ENCODE measurements at places on chromosomes 2 and 18. TPM values are rescaled to one million over a fixed set of nuclear protein-coding genes. Genes with fewer than 3 reads are reported as not detected.

The SCYGR5 gene
- polyA plus RNA-seq: not detected

The DPP10 gene
- not detected for polyA plus RNA-seq

The NEU2 gene
- not detected for polyA plus RNA-seq

DNA sequence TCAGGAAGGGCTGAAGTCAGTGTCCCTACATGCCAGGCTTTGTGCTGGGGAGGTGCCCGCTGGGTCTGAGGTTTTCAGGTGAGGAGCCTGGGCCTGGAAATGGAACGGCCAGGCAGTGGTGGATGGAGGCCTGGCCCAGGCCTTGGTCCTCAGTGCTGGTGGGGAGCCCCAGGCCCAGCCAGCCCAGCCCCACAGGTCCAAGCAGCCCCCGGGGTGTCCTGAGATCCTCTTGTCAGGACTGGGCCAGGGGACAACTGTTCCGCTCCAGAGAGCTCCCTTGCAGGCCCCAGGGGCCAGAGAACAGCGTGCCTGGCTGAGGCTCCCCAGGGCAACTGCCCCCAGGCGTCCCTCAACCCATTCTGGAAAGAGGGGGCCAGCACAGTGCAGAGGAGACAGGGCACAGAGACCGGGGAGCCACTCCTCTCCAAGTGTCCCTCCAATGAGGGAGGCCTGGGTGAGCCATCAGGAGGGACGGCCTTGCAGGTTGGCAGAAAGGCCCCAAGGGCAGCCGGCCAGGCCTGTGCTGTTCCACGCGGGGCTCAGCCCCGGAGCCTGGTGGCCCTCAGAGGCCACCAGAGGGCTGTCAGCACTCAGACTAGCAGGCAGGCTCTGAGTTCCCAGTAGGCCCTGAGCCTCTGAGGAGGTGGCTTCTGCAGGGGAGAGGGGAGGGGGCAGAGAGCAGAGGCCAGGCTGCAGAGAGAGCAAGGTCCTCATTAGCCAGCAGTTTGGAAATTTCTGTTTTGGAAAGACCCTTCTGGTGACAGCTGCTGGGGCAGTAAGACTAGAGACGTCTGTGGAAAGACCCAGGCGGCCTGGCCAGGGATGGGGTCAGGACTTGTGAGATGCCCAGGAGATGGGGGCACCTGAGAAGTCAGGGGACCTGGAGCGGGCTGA, 29.4 kb upstream of the SNED1 start:
- no peak for DNase-seq

GRCh38 chr18:56509656-56510055, 128.7 kb downstream of the TXNL1 start:
- DNase-seq: no peak

- no peak for DNase-seq
Measured at GRCh38 chr2:137237055-137237454, 471.7 kb downstream of the THSD7B start.

- peak; percentile 94 for DNase-seq
Measured at GRCh38 chr18:49055754-49056172, 105.0 kb upstream of the SMAD7 start.

DNA sequence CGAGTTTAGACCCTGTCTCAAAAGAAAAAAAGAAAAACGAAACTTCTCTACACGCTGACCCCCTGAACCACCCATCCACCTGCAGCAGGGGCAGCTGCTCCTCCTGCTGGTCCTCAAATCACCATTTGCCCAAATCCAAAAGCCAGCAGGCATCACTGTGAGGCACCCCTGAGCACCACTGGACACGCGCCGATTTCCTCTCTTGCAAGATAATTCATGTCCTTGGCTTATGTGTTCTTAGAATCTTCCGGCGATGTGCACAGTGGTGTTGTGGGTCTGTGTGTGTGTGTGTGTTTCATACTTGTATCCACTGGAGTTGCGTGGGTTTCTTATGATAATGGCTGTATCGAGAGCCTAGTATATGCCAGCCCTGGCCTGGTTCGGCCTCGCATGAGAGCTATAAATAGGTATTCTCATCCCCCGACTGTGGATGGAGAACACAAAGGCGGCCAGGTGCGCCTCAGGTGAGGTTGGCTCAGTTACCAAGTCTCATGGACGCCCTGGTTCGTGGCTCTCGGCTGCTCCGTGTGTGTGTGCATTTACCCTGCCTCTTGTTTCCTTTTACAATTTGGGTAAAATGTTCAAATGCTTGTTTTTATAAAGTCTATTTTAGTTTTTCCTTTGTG, 235.5 kb downstream of the HDAC4 start:
- no peak for DNase-seq

- DNase-seq: no peak
Measured at GRCh38 chr2:122905431-122905830, 1119.7 kb upstream of the CNTNAP5 start.

- DNase-seq: no peak
Measured at GRCh38 chr2:179787601-179788000, 73.8 kb downstream of the ZNF385B start.

GRCh38 chr2:107986278-107987217, at the start of gene SLC5A7:
SLC5A7 (plus strand) TSS chr2:107986524; CDS start chr2:107988156, 1,632 bp downstream.
- DNase-seq: no peak

- DNase-seq: no peak
Measured at GRCh38 chr2:37365669-37366068, 21.2 kb downstream of the QPCT start.

- DNase-seq: no peak
Measured at GRCh38 chr2:240962300-240963064, 35.9 kb upstream of the SNED1 start.

All from IMR-90 (cell line).